Stimulated activated CD8-positive, alpha-beta memory T cell treated with anti-CD3 and anti-CD28 coated beads, Interleukin-4, amount 100 ng/mL, for 4 hours (primary cell): ENCODE measurements at places on chromosomes 7 and 10.

- DNase-seq = no peak
Observed at GRCh38 chr7:111041577-111041976, 49.4 kb upstream of the LRRN3 start.

GRCh38 chr7:18494821-18495408 lies 634 bp upstream of the HDAC9 start:
- no peak for DNase-seq

- no peak for DNase-seq
Observed at GRCh38 chr10:28850784-28851183, 173.5 kb downstream of the BAMBI start.

DNA sequence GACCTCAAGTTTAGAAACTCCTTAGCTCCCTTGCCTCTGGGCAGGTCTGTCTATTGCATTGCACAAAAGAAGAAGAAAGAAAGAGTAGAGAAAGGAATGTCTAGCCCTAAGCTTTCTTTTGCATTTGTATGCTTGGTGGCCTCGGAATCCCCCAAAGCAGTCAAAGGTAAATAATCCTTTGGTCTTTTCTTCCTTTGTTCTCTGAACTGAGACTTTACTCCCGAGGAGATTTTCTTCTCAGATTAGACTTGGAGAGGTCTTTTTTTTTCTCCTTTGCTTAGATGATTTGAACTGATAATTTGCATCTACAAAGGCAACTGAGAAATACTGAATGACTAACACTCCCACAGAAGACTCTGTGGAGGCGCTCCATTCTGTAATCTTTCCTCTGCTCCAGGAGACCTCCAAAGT lies 93.2 kb downstream of the AKR1D1 start:
- no peak for DNase-seq

DNA sequence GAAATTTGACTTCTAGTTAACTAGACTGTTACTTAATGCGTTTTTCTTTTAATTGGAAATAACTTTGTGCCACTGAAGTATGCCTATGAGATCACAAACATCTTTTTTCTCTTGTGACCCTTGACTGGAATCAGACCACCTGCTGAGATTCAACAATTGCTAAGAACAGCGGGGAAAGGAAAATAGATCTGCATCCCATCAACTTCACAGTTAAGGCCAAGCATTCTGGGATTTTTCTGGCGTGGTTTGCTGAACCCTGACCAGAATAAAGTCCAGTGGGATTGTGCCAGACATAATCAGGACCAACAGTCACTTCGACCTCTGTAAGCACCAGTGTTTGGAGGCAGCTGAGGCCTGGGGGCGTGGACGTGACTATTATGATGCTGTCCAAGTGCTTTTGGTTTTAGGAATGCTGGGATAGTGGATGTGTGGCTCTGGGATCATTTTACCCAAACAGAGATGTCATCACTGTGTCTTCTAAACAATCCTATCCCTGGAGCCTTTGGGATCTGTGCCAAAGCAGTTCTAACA lies 373.3 kb upstream of the PRKCQ start:
- no peak for DNase-seq

DNA sequence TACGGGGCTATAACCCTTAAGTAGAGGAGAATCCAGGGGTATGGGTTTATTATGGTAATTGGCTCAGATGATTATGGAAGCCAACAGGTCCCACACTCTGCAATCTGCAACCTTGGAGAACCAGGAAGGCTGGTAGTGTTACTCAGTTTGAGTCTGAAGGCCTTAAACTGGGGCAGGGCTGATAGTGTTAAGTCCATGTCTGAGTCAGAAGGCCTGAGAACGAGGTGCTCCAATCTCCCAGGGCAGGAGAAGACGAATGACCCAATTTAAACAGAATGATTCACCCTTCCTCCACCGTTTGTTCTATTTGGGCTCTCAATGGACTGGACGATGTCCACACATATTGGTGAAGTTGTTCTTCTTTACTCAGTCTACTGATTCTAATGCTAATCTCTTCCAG lies 244.5 kb upstream of the PTER start:
- no peak for DNase-seq

DNA sequence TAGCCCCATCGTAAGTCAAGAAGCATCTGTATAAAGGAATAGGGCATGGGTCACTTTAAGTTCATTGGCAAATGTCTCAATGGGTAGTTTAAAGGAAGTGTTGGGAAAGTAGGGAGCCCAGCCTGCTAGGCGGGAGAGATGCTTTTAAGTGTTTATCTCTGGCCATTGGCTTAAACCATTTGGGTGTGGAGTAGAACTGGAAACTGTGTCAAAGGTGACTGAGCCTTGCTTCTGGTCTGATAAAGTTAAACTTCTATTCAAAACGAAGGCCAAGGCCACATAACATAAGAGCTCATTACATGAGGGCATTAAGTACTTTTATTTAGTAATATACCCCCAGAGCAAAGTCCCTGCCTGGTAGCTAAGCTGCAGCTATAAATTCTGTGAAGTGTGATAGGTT lies 148.7 kb downstream of the SPAG6 start:
- no peak for DNase-seq

GRCh38 chr10:80273523-80274170 lies 15.8 kb downstream of the MAT1A start:
- no peak for DNase-seq

DNA sequence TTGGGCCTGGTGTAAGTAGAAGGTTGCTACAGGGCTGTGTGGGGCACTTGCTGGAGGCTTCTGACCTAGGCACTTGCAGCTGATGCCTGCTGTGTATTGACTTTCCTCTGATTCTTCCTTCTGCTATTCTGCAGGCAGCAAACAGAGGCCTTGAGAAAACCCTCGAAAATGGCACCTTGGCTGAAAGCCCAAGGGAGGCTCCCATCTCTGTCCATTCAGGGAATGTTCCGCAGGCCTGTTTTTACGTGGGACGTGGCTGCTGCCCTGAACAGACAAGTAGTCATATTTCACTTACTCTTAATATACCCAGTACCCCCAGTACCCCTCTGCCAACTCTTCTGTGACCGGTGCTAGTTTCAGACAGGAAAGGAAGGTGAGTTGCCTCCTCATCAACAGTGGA lies 664.7 kb downstream of the INHBA start:
- no peak for DNase-seq

- no peak for DNase-seq
Observed at GRCh38 chr10:91541481-91541880, 91.4 kb downstream of the PPP1R3C start.

- DNase-seq = no peak
Observed at GRCh38 chr10:111984057-111984456, 199.5 kb downstream of the GPAM start.

- no peak for DNase-seq
Observed at GRCh38 chr10:13037832-13038231, 36.3 kb upstream of the CCDC3 start.

DNA sequence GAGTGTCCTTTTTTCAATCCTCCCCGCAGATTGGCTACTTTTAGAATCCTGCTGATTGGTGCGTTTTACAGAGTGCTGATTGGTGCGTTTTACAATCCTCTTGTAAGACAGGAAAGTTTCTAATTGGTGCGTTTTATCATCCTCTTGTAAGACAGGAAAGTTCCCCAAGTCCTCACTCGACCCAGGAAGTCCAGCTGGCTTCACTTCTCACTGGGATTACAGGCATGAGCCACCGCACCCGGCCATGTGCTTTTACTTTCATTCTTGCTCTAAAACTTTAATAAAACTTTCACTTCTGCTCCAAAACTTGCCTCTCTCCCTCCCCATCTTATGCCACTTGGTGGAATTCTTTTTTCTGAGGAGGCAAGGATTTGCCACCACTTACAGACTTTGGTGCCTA lies 17.0 kb upstream of the WAPL start:
- no peak for DNase-seq

- no peak for DNase-seq
Observed at GRCh38 chr7:87934699-87935383, 790 bp downstream of the ADAM22 start.

- no peak for DNase-seq
Observed at GRCh38 chr10:5887029-5887428, 2.7 kb downstream of the ANKRD16 start.

GRCh38 chr7:27032839-27033238 lies 63.0 kb downstream of the HOXA1 start:
- no peak for DNase-seq

- DNase-seq = no peak
Observed at GRCh38 chr7:133784486-133785001, 342.6 kb upstream of the LRGUK start.

DNA sequence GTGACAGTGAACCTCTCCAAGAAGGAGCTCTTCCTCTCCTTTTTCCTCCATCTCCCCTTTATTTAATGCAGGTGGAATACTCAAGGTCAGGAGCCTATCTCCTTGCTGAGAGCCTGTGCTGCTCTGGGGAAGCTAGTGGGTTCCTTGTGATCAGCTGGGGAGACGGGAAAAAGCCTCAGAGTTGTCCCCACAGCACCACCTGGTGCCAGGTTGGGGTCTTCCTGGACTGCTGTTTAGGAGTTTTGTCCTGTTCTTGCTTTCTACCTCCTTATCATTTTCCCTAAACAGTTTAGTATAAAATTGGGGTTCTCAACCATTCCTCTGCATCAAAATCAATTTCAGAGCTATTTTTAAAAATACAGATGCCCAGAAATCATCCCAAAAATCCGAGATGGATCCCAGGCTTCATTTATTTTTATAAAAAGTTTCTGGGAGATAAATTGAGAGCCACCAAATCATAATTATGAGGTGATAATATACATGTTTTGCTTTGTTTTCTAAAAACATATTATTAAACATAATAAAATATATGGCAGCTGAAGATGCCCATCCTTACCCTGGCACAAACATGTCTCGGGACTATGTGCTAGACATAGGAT lies 44.3 kb downstream of the MACC1 start:
- DNase-seq = no peak
